GM18507 (cell line): ENCODE measurements at places on chromosomes 5 and 9.

DNA sequence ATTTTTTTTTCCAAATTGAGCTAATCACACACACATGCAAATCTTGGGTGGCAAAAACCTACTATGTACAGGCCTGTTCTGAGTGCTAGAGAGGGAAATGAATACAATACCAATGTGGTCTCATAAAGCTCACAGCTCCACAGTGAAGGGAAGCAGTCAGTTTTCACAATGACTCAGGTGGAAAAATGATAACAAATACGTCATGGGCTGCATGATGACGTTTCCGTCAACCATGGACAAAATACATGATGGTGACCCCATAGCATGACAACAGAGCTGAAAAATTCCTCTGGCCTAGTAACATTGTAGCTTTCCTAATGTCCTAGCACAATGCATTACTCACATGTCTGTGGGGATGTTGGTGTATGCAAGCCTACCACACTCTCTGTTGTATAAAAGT lies 252.5 kb downstream of the TRIM32 start:
- DNase-seq, result no peak

DNA sequence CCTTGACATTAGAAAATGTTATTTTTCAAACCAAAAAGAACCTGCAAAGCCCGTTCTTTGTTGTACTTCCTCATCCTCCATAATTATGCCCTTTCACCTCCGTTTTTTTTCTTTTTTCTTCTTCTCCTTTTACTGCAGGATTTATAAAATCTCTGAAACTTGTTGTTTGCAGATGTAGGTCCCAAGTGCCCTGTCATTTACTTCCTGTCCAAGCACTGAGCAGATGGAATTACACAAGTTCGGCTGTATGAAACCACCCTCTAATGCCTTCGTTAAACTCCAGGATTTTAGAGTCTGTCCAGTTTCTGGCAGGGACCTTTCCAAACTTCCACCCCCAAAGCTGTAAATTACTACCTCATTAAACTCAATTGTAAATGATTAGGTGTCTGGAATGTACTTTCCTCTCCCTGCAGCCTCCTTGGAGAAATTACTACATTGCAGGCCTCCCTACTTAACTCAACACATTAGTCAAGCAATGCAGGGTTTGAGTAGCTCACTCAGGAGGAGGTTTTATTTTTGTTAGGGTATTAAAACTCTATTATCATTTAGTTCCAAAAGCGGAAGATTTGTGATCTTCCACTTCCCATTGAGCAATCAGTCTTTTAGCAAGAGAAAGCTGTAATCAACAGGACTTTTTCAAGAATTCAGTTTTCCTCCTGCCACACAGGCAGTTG lies 125.6 kb upstream of the LPAR1 start:
- DNase-seq, result no peak

GRCh38 chr5:149749481-149750365 lies 19.6 kb downstream of the PPARGC1B start:
- no peak for DNase-seq

DNA sequence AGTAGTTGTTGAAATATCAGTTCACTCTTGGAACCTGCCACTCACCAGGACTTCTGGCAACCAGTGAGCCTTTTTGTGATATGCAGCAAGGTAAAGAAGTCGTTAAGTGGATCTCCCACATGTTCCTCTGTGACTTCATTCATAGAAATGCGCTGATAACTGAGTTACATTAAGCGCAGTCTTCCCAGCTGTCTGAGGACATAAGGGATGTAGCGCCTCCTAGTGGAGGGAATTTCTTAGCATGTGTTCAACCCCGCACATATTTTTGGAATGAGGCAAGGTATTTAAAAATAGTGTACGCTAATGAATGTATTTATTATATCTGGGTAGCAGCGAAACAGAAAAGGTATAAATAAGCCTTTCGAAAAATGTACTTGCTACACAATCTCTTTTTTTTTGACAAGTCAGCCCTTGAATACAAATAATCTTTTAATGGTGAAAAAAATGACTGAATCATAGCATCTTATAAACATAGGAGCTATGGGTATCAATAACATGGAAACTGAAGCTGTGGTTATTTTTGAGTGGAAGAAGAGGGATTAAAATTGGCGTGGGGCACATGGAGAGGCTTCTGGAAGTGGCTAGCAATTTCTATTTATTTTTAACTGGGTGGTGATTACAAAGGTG lies 38.0 kb downstream of the PALM2AKAP2 start:
- peak; percentile 36 for DNase-seq

DNA sequence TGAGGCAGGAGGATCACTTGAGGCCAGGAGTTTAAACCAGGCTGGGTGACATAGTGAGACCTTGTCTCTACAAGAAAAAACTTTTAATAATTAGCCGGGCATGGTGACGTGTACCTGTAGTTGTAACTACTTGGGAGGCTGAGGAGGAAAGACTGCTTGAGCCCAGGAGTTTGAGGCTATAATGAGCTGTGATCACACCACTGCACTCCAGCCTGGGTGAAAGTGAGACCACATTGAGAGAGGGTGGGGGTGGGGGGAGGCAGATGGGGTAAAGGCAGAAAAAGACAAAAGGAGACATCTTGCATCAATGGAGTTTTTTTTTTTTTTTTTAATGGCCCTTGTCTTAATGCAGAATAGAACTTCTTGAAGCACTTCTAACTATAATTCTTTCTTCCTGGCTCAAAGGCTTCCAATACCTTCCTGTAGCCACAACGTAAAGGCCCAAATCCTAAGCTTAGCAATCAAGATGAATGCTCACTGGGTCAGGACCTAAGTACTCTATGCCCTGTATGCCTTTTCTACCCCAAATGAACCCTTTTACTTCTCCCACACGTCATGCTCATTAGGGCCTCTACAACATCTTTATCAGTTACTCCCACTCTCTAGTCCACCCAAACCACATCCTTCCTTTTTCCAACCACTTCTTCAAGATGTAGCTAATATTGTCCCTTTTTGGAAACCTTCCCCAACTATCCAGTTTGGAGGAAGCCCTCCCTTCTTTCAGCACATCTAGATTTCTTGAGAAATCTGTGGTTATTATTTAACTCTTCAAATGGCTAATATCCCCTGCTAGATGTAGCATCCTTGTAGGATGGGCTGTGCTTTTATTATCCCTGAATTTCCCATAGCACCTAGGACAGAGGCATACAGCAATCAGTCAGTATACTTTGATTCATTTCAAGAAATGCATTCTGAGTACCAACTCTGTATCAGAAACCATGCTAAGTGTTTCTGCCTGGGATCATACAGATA lies 40.8 kb downstream of the CSF2 start:
- no peak for DNase-seq

DNA sequence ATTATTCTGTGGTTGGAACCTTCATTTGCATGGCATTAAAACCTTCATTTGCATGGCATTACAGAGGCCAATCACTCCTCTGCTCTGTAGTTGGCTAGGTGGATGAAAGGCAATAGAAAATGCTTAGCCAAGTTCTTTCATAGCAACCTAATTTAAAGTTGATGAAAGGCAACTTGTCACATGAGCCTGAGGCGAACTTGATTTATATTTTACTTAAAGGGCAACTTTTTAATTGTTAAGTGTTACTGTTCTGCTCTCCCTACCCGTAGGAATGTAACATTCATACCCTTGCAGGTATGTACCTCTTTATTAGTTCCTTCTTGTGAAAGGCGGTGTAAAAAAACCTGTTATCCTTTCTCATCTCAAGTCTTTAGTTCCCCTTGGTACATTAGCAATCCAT lies 7.9 kb upstream of the ERMP1 start:
- DNase-seq, result no peak

- no peak for DNase-seq
Measured at GRCh38 chr5:176568657-176569056, 19.5 kb downstream of the CDHR2 start.
